ENCODE measurements at places on chromosomes 5 and 9.

- no peak for DNase-seq
These were observed 86.1 kb downstream of the NTNG2 start for GRCh38 chr9:132247942-132248341.

- DNase-seq = no peak
These were observed 958 bp upstream of the NFIL3 start for GRCh38 chr9:91424403-91425176.

- no peak for DNase-seq
These were observed 203.7 kb upstream of the TAS2R1 start for GRCh38 chr5:9833871-9834270.

GRCh38 chr5:79727451-79728355 lies 38.1 kb downstream of the CMYA5 start:
- no peak for DNase-seq

- no peak for DNase-seq
These were observed 214.6 kb upstream of the TLE4 start for GRCh38 chr9:79357194-79357593.

- no peak for DNase-seq
These were observed 31.2 kb downstream of the DEPDC1B start for GRCh38 chr5:60668686-60669304.

DNA sequence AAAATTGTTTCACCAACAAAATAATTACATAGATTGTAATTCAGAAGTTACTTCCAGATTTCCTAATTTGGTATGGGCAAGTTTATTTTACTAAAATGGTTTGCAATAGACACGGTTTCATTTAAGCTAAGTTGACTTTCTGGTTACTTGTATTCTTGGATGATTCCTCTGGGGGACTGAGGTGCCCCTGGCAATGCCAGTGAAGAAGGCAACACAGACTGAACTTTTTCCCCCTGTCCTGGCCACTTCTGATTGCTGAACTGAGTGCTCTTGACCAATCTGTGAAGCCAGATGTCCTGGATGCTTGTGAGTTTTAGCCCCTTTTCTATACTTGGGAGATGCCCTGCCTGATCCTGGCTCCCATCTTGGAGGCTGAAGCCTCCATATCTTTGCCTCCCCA lies 66.3 kb upstream of the FANCC start:
- no peak for DNase-seq

DNA sequence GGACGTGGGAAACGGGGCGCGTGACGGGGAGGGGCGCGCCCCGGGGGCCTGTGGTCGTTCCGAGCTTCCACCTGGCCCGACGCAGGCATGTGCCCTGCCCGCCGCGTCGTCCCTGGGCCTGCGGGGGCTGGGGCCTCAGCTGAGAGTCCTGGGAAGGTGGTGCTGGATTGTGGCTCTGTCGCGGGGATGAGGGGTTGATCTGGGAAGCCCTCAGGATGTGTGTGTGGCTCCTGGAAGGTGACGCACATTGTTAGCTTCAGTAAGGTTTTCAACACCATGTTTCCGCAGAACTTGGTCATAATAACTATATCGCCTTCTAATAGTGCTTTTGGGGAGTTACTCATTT lies 589.1 kb downstream of the MTRR start:
- DNase-seq = no peak

DNA sequence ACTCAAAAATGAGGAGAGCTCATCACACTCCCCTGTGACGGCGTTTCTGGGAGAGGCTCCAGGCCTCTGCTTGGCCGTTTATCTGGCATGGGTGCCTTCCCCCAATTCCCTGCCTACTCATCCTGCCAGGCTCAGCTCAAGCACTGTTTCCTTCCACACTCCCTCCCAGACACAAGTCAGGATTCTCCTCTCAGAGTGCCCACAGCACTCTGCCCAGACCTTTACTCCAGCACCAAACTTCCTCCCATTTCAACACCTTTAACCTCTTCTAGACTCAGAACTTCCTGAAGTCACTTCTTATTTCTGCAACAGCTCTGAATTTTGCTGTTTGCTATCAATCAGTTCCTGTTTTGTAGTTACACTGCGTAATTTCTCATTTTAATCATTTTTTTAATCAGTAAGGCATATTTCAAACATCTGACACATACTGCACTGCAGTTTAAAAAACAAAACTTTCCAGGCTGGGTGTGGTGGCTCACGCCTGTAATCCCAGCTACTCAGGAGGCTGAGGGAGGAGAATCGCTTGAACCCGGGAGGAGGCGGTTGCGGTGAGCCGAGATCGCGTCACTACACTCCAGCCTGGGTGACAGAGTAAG lies 16.0 kb downstream of the TRMO start:
- DNase-seq = no peak

DNA sequence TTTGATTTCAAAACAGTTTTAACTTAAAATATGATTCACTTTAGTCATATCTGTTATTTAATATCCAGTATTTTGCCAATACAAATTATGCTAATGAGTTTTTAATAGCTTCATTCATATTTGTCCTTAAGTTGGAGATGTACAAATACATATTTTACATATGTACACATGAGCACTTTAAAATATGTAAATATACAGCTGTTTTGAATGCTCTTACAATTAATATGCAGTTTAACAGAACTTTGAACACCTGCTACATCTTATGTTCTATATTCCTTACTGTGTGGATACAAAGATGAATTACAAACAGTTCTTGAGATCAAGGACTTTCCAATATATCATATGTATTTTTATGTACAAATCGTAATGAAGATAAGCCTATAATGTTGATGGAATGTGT lies 74.0 kb downstream of the CHSY3 start:
- no peak for DNase-seq

DNA sequence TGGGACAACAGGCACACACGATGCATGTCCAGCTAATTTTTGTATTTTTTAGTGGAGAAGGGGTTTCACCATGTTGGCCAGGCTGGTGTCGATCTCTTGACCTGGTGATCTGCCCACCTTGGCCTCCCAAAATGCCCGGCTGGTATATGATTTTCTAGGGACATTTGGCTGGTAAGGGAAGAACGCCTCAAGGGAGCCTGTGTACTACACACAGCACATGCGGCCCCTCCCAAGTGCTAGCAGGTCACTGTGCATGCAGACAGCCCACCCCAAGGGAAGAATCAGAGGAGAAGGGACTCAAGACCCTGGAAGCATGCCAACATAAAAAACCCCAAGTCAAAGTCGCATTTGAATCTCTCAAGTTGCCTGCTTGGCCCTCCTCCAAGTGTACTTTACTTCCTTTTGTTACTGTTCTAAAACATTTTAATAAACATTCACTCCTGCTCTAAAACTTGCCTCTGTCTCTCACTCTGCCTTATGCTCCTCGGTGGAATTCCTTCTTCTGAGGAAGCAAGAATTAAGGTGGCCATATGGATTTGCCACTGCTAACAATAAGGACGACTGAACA lies 24.3 kb upstream of the OTULINL start:
- DNase-seq = no peak

- DNase-seq = no peak
These were observed 34.9 kb upstream of the N4BP3 start for GRCh38 chr5:178078197-178079010.

GRCh38 chr5:128927644-128928043 lies 37.6 kb upstream of the SLC27A6 start:
- no peak for DNase-seq

- DNase-seq = no peak
These were observed 189.8 kb downstream of the ARHGAP26 start for GRCh38 chr5:142959683-142960657.

GRCh38 chr9:22044583-22044982 lies 35.5 kb upstream of the CDKN2B start:
- DNase-seq = no peak

GRCh38 chr5:113020461-113021273 lies 44.1 kb downstream of the DCP2 start:
- DNase-seq = no peak

- no peak for DNase-seq
These were observed 127.8 kb downstream of the SAXO1 start for GRCh38 chr9:18905028-18905882.

DNA sequence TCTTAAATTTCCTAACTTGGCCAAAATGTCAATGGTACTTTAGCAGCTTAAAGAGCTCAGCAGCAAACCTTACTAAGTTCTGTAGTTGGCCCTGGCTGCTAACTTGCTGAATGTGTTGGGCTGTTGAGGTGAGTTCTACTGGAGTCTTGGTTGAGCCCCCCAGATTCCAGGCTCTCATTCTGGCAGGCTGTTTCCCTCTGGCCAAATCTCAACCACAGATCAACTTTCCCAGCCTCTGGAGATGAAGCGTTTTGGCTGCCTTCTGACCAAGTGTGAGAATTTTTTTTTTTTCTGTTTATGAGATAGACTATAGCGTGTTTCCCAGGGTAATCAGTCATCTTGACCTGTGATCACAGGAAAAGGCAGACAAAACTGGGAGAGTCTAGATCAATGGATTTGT lies 343.7 kb downstream of the EBF1 start:
- DNase-seq = no peak

DNA sequence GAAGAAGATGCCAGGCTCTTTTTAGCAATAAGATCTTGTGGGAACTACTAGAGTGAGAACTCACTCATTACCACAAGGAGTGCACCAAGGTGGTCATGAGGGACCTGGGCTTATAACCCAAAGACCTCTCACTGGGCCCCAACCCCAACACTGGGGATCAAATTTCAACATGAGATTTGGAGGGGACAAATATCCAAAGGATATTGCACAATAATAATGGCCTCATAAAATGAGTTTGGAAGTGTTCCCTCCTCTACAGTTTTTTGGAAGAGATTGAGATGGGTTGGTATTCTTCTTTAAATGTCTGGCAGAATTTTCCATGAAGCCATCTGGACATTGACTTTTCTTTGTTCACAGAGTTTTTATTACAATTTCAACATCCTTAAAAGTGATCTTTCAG lies 38.0 kb upstream of the FAM120A start:
- no peak for DNase-seq

- DNase-seq = no peak
These were observed 366.1 kb downstream of the DMRT2 start for GRCh38 chr9:1416261-1416660.

GRCh38 chr5:180207593-180207992 lies 1.4 kb downstream of the RASGEF1C start:
- DNase-seq = no peak

- no peak for DNase-seq
These were observed 106.1 kb upstream of the ICE1 start for GRCh38 chr5:5316334-5316733.

DNA sequence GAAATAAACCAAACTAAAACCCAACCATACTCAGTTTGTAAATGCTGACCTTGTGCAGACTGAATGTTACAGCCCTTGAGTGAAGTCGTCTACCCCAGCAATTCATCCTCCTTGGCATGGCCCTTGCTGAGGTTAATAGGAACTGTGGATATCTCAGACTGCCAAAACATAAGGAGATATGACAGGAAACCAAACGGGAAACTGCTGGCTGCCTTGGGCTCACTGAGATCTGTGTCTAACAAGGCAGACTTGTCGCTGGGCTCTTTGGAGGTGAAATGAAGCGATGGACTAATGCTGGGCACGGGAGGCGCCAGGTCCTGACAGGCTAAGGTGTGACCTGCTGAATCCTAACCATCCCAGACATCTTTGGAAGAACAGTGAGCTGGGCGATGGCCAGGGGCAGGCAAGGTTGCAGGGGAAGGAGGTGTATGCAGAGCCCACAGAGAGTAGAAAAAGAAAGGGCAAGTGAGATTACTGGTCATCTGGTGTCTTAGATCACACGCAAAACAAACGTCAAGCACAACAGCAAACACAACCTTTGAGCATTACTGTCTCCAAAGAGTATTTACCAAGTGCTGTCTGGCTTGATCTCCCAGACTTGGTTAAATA lies 44.6 kb upstream of the ALDH1A1 start:
- DNase-seq = no peak

DNA sequence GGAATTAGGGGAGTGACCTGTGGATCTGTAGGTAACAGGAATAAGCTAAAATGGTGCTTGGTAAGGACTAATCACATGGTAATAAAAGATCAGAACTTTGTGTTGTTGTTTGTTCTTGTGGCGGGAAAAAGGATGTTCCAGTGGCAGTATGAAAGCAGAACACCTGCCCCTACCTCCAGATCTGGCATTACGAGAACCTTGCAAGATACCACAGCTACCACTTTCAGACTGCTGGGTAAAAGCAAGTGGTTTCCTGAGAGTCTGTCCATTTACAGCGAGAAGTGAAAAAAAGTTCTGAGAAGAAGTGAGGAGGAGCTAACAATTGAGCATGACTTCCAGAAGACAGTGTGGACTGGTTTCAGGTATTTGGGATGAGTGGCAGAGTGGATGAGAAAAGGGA lies 252.5 kb downstream of the TLE4 start:
- DNase-seq = no peak
